ENCODE measurements at places on chromosomes 16 and 17. TPM values are rescaled to one million over a fixed set of nuclear protein-coding genes. Genes with fewer than 3 reads are reported as not detected.

Gene CXCL16
- total RNA-seq: 8.0 TPM

Gene EPX
- total RNA-seq: not detected

Gene PIMREG
- total RNA-seq: 7.4 TPM

Gene ADGRG3
- total RNA-seq: not detected

Gene NPIPA7
- 7.9 TPM for total RNA-seq

Gene CFAP20
- 26.5 TPM for total RNA-seq

- no peaks in the 10 kb centered on the region for H3K36me3 ChIP-seq
- no peak overlapping the region for H3K4me3 ChIP-seq
- no peak overlapping the region for H3K27ac ChIP-seq
- H3K27me3 ChIP-seq: peaks cover 39% of the 10 kb centered on the region
Measured at GRCh38 chr17:36197387-36197703, 787 bp upstream of the CCL3L1 start.

DNA sequence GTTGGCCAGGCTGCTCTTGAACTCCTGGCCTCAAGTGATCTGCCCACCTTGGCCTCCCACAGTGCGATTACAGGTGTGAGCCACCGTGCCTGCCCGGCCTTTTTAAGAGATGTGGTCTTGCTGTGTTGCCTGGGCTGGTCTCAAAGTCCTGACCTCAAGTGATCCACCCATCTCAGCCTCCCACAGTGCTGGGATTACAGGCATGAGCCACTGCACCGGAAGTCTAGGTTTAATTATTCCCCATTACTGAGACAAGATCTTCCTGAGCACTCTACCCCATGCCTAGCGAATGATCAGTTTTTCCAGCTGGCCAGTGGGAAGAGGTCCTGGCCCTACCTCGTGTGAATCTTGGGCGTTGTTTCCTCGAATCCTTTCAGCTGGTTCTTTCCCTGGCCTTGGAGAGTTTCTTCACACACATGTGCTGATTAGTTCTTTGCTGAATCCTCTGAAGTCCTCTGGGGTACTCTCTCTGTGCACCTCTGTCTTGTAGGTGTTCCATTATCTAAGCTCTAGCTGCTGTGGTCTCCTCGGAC, 18.9 kb downstream of the C16orf54 start:
- H3K36me3 ChIP-seq: no peaks in the 10 kb centered on the region
- DNase-seq: peak; percentile 41
- H3K4me1 ChIP-seq: peaks cover 4% of the 10 kb centered on the region
- peaks cover 16% of the 10 kb centered on the region for H3K27me3 ChIP-seq
- no peak overlapping the region for H3K4me3 ChIP-seq

DNA sequence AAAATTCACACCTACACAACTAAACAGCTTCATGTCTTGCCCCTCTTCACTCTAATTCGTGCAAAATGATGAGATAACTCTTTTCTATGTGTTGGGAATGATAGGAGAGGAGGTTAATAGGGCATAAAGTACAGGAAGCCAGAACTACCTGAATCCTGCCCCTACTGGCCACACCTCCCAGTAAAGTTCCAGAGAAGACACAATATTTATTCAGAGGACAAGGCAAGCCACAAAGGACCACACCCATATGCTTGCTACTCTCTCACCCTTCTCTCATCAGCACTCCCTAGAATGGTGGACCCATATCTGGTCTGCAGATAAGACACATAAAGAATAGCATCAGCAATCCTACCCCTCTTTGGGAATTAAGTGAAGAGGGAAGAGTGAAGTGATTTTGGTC, 74.6 kb downstream of the ZNF18 start:
- H3K27ac ChIP-seq: no peak overlapping the region
- no peaks in the 10 kb centered on the region for H3K27me3 ChIP-seq
- no peaks in the 10 kb centered on the region for H3K4me1 ChIP-seq
- DNase-seq: no peak
- H3K36me3 ChIP-seq: no peaks in the 10 kb centered on the region
- H3K4me3 ChIP-seq: no peak overlapping the region

DNA sequence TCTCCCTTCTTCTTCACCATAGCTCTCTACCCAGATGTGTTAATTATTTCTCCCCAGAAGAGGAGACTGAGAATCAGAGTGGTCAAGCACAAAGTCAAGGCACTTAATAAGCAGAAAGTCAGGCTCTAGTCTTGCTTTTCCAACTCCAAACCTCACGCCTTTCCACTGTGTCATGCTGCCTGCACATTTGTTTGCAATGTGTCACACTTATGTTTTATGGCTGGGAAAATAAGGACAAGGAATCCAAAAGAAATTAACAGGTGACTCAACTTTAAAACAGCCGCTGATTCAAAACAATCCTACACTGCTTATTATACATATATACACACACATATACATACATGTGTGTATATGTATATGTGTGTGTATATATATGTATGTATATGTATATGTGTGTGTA, 255.7 kb upstream of the DYNLRB2 start:
- H3K27ac ChIP-seq: peak overlapping the region; percentile 43
- H3K27me3 ChIP-seq: no peaks in the 10 kb centered on the region
- H3K4me1 ChIP-seq: peaks cover 14% of the 10 kb centered on the region
- DNase-seq: no peak

DNA sequence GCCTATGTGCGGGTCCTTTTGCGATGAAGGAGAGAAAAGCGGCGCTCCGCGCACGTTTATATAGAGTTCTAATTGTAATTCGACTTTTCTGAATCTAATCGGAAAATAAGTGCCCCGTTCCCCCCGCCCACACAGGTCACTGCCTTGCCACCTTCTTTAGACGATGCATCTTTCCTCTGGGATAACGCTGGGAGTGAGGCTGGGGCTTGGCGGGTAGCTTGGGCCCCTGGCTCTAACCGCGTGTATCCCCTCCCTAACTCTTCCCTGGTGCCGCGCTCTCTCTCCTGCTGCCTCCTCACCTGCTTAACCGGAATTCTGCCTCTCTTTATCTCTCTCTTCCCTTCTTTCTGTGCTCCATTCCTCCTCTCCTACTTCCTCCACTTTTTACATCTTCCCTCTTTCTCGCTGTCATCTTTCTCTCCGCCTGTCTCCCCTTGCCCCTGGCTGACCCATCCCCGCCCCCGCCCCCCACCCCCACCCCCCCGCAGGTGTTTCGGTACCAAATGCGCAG, 2.6 kb downstream of the LHX1 start:
- H3K4me3 ChIP-seq: no peak overlapping the region
- peaks cover 74% of the 10 kb centered on the region for H3K27me3 ChIP-seq
- H3K4me1 ChIP-seq: peaks cover 37% of the 10 kb centered on the region
- H3K36me3 ChIP-seq: peaks cover 3% of the 10 kb centered on the region
- no peak overlapping the region for H3K27ac ChIP-seq

DNA sequence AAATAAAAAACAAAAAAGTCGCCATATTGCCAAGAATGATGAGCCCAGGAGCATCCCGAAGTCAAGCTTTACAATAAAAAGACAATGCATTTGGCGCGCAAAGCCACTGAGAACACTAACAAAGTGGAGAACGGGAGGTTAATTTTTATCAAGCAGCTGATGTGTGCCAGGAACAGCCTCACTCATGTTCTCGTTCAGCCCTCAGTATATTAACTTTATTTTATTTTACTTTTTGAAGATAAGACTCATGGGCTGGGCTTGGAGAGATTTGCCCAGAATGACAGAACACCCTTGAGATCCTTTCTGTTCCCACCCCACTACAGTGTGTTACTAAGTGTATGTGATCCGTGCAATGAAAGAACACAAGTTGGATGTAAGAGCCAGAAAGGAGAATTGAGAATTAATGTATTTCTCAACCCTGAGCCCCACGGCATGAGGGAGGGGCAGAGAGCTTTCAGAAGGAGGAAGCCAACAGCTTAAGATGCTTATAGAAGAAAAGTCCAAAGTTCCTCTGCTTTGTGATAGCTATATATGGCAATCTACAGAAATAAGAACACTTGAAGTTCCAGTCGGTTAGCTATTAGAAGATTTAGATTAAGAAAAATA, 48.4 kb downstream of the COTL1 start:
- no peaks in the 10 kb centered on the region for H3K27me3 ChIP-seq
- no peak for DNase-seq
- peaks cover 18% of the 10 kb centered on the region for H3K36me3 ChIP-seq
- H3K27ac ChIP-seq: no peak overlapping the region

GRCh38 chr16:17138801-17139200, 332.0 kb downstream of the XYLT1 start:
- peaks cover 13% of the 10 kb centered on the region for H3K36me3 ChIP-seq
- no peaks in the 10 kb centered on the region for H3K4me1 ChIP-seq
- no peak overlapping the region for H3K27ac ChIP-seq
- H3K27me3 ChIP-seq: no peaks in the 10 kb centered on the region
- no peak for DNase-seq
- no peak overlapping the region for H3K4me3 ChIP-seq

- no peak overlapping the region for H3K27ac ChIP-seq
- peaks cover 31% of the 10 kb centered on the region for H3K4me1 ChIP-seq
- no peaks in the 10 kb centered on the region for H3K27me3 ChIP-seq
- no peaks in the 10 kb centered on the region for H3K36me3 ChIP-seq
Measured at GRCh38 chr16:27164352-27164751, 39.0 kb upstream of the KDM8 start.

DNA sequence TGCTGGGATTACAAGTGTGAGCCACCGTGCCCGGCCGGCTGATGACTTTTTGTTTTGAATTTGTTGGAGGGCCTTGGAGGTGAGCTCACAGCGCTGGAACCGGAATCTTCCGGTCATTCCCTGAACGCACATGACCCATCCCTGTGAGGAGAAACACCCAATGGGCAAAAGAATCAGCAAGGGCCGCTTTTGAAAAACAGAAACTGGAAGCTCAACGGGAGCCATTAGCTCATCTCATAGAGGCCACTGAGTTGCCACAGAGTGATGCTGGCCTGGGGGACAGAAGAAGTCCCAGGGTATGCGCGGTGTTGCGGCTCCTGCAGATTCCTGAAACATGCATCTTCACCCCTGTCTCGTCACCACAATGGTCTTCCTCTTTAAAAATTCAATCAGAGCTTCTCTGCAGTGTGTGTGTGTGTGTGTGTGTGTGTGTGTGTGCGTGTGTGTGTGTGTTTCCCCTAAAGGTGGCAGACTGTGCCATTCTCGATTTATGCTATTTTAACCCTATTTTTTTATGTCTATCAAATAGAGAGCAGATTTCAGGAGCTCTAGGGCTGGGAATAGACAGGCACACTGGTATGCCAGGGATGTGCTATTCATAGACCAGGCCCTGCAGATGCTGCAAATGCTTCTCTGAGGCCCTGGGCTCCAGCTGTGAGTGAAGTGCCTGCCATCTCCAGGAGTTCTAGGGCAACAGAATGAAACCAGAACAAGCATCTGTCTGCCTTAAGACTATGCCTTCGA, 68.3 kb downstream of the MARCHF10 start:
- peak overlapping the region; percentile 45 for H3K27ac ChIP-seq
- H3K36me3 ChIP-seq: no peaks in the 10 kb centered on the region
- peaks cover 9% of the 10 kb centered on the region for H3K4me1 ChIP-seq
- H3K4me3 ChIP-seq: no peak overlapping the region
- H3K27me3 ChIP-seq: no peaks in the 10 kb centered on the region

- peaks cover 4% of the 10 kb centered on the region for H3K27me3 ChIP-seq
- H3K4me3 ChIP-seq: peak overlapping the region; percentile 85
- no peaks in the 10 kb centered on the region for H3K36me3 ChIP-seq
- no peak for DNase-seq
Measured at GRCh38 chr17:17681744-17682292, 560 bp downstream of the RAI1 start.

- peaks cover 5% of the 10 kb centered on the region for H3K27me3 ChIP-seq
- no peaks in the 10 kb centered on the region for H3K36me3 ChIP-seq
- peaks cover 14% of the 10 kb centered on the region for H3K4me1 ChIP-seq
- H3K27ac ChIP-seq: peak overlapping the region; percentile 62
Measured at GRCh38 chr17:18070861-18071340, 16.8 kb upstream of the DRG2 start.

DNA sequence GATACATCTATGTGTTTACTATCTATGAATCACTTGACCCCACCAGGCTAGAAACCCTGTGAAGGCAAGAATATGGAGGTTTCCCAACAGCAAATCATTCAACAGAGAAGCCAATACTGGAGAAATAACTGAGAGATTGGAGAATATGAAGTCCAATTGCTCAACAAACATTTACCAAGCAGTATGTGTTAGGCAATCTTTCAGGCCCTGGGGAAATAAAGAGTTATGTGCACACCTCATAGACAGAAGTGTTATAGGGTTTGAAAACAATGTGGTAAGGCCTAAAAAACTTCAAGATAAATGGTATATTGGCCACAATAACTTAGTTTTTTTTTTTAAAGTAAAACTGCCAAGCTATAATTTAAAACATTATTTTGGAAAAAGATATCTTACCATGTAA, 1245.8 kb downstream of the CDH11 start:
- no peaks in the 10 kb centered on the region for H3K36me3 ChIP-seq
- H3K27me3 ChIP-seq: peaks cover 2% of the 10 kb centered on the region
- H3K4me3 ChIP-seq: no peak overlapping the region
- no peak overlapping the region for H3K27ac ChIP-seq
- no peaks in the 10 kb centered on the region for H3K4me1 ChIP-seq
- no peak for DNase-seq

DNA sequence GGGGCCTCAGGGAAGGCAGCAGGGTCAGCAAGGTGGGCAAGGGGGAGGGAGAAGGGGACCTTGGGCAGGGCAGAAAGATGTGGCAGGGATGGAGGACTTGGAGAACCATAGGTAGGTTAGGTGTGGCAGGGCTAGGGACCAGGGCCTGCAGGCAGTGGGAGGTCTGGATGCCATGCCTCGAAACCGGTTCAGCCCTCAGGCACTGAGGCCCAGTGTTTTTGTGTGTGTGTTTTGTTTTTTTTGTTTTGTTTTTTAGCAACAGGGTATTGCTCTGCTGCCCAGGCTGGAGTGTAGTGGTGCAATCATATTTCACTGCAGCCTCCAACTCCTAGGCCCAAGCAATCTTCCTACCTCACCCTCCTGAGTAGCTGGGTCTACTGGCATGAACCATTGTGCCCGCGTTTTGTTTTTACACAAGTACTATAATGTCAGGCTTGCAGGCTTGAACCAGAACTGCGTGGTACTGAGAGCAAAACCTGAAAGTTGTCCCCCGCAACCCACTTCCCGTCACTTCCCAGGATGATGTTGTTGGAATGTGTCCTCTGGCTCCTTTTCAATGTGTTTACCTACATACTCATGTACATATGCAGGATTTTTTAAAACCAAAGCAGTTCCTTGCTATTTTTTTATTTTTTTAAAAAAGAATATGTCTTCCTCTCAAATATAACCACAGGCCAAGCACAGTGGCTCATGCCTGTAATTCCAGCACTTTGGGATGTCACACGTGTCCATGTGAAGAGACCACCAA, 12.4 kb downstream of the ODAD4 start:
- H3K4me3 ChIP-seq: no peak overlapping the region
- no peaks in the 10 kb centered on the region for H3K36me3 ChIP-seq
- no peaks in the 10 kb centered on the region for H3K4me1 ChIP-seq
- H3K27me3 ChIP-seq: no peaks in the 10 kb centered on the region
- no peak for DNase-seq
